ENCODE measurements at places on chromosomes 2 and 18.
A peak's percentile ranks its signal among the peaks of the same experiment; 100 is the strongest.

DNA sequence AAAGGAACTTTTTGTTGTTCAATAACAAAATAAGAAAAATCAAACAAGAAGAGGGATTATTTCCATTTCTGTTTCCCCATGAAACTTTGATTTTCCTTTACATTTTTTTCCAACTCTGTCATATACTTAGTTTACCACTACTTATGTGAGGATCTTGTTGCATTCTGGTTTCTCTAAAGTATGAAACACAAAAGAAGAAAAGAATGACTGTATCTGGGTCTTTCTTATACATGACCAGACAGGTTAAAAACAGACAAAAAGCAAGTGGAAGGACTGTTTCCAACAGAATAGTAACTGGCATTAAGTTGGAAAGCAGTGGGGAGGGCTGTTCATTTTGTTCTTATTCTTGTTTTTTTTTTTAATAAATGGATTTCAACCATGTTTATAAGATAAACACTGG, 1207.8 kb upstream of the FAM98A start:
- H3K27me3 ChIP-seq: no peaks in the 10 kb centered on the region
- DNase-seq: no peak
- H3K4me3 ChIP-seq: no peak overlapping the region
- H3K4me1 ChIP-seq: peaks cover 2% of the 10 kb centered on the region
- no peaks in the 10 kb centered on the region for H3K36me3 ChIP-seq
- H3K27ac ChIP-seq: no peak overlapping the region

GRCh38 chr2:175930504-175930903, 71.6 kb downstream of the LNPK start:
- no peak overlapping the region for H3K4me3 ChIP-seq
- no peak for DNase-seq
- H3K36me3 ChIP-seq: peaks cover 25% of the 10 kb centered on the region
- H3K27ac ChIP-seq: no peak overlapping the region
- no peaks in the 10 kb centered on the region for H3K4me1 ChIP-seq

DNA sequence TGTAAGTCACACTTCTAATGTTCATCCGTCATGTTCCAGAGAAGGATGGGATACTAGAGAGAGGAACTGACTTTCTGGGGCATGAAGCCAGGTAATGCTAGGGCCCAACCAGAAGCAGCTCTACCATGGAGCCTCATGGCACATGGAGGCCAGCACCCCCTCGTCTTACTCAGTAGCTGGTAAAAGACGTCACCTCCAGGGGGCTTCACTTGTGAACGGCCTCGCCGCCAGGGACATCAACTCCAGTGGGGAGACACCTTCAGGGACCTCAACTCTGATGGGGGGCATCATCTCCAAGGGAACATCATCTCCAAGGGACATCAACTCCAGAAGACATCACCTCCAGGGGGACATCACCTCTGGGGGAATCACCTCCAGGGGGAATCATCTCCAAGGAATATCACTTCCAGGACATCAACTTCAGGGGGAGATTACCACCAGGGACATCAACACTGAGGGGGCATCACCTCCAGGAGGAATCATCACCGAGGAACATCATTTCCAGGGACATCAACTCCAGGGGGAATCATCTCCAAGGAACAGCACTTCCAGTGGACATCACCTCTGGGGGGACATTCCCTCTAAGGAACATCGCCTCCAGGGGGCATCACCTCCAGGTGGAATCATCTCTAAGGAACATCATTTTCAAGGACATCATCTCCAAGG, 168.4 kb downstream of the NDUFA10 start:
- no peaks in the 10 kb centered on the region for H3K36me3 ChIP-seq
- no peak for DNase-seq
- no peak overlapping the region for H3K4me3 ChIP-seq
- H3K27me3 ChIP-seq: no peaks in the 10 kb centered on the region
- H3K27ac ChIP-seq: no peak overlapping the region

GRCh38 chr2:172769879-172770278, 34.2 kb downstream of the RAPGEF4 start:
- H3K4me3 ChIP-seq: no peak overlapping the region
- H3K27me3 ChIP-seq: peaks cover 3% of the 10 kb centered on the region
- DNase-seq: no peak
- no peaks in the 10 kb centered on the region for H3K36me3 ChIP-seq
- H3K4me1 ChIP-seq: no peaks in the 10 kb centered on the region

GRCh38 chr18:13070460-13070859, 79.3 kb downstream of the CEP192 start:
- no peak overlapping the region for H3K27ac ChIP-seq
- no peak for DNase-seq
- H3K36me3 ChIP-seq: peaks cover 98% of the 10 kb centered on the region
- no peaks in the 10 kb centered on the region for H3K4me1 ChIP-seq
- H3K4me3 ChIP-seq: no peak overlapping the region
- no peaks in the 10 kb centered on the region for H3K27me3 ChIP-seq

GRCh38 chr2:10709290-10709939, 12.0 kb upstream of the ATP6V1C2 start:
- DNase-seq: no peak
- no peaks in the 10 kb centered on the region for H3K27me3 ChIP-seq
- peaks cover 2% of the 10 kb centered on the region for H3K4me1 ChIP-seq
- H3K36me3 ChIP-seq: no peaks in the 10 kb centered on the region
- no peak overlapping the region for H3K27ac ChIP-seq
- H3K4me3 ChIP-seq: no peak overlapping the region

- no peak overlapping the region for H3K27ac ChIP-seq
- no peaks in the 10 kb centered on the region for H3K27me3 ChIP-seq
- DNase-seq: no peak
- no peak overlapping the region for H3K4me3 ChIP-seq
- H3K36me3 ChIP-seq: no peaks in the 10 kb centered on the region
- no peaks in the 10 kb centered on the region for H3K4me1 ChIP-seq
Observed at GRCh38 chr2:172712251-172712650, 23.4 kb upstream of the RAPGEF4 start.

DNA sequence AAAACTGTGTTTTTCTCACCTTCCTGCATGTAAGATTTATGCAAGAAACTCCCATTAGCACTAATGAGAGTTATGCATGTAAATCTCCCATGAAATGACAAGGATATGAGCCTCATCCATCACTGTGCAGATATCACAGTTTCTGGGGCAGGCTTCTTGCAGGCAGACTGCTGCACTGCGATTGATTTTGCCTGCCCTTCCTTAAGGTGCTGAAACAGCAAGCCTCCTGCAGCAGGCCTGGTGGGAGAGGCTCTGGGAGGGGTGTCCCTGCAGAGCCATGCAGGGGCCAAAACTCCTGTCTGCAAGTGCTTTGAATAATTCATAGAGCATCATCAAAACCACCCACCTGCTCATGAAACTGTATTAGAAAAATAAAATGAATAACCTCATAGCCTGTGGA, 285.9 kb downstream of the MYT1L start:
- H3K4me3 ChIP-seq: no peak overlapping the region
- H3K36me3 ChIP-seq: no peaks in the 10 kb centered on the region
- no peak overlapping the region for H3K27ac ChIP-seq
- DNase-seq: no peak

GRCh38 chr2:17877811-17878280, 621 bp upstream of the KCNS3 start:
- DNase-seq: peak; percentile 26
- H3K4me1 ChIP-seq: peaks cover 5% of the 10 kb centered on the region
- H3K36me3 ChIP-seq: no peaks in the 10 kb centered on the region
- H3K27ac ChIP-seq: no peak overlapping the region

DNA sequence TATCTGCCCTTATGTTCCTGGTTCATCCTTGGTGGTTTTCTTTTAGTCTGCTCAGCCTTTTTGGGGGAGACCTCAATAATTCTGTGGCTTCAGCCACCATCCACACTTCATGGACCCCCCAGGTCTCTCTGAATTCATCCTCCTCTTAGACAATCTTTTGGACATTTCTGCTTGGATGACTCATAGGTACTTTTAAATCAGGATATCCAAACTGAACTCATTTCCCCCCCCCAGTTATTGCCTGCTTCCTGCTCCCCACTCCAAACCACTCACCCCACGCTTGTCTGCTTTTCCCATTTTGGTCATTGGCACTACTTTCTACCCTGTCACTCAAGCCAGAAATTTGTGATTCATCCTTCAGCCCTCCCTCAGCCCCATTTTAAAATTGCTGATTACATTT, 78.5 kb downstream of the TANC1 start:
- H3K36me3 ChIP-seq: peaks cover 3% of the 10 kb centered on the region
- H3K4me3 ChIP-seq: no peak overlapping the region
- no peak overlapping the region for H3K27ac ChIP-seq
- DNase-seq: no peak
- no peaks in the 10 kb centered on the region for H3K4me1 ChIP-seq

- H3K27ac ChIP-seq: no peak overlapping the region
- H3K36me3 ChIP-seq: no peaks in the 10 kb centered on the region
Observed at GRCh38 chr2:34003795-34004194, 404.7 kb upstream of the FAM98A start.

DNA sequence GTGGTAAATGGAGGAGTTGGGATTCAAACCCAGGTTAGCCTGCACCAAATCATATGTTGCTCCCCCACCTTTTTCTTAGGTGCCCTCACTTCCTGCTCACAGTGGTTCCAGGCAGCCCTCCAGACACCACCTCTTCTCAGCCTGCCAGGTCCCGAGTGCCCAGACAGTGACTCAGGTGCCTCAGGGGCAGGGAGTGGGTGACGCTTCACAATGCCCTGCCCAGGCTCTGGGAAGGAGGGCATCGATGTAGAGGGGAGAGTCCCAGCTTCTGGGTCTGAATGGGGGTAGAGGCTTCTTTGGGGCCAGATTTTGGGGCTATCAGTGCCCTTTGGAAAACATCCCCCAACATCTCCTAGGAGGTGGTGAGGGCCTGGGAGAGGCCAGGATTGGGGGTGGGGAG, 5.2 kb upstream of the DNAJB2 start:
- no peak for DNase-seq
- H3K27me3 ChIP-seq: peaks cover 5% of the 10 kb centered on the region
- H3K4me1 ChIP-seq: peaks cover 15% of the 10 kb centered on the region
- no peak overlapping the region for H3K27ac ChIP-seq

DNA sequence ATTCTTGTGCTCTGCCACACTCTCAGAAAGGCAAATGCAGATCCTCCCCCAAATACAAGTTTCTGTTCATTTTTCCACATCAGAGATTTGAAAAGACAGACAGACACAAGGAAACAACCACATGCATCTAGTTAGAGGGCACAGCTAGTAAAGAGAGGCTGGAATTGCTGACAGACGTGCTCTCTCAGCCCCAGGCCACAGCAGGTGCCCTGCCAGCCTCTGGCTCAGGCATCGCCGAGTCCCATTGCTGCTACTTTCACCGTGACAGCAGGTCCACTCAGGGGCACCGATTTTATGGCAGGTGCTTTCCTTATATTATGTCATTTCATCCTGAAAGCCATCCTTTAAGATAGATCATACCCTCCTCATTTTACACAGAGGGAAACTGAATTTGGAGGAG, 507.5 kb downstream of the EIPR1 start:
- H3K27me3 ChIP-seq: no peaks in the 10 kb centered on the region
- H3K4me3 ChIP-seq: no peak overlapping the region
- no peaks in the 10 kb centered on the region for H3K36me3 ChIP-seq

DNA sequence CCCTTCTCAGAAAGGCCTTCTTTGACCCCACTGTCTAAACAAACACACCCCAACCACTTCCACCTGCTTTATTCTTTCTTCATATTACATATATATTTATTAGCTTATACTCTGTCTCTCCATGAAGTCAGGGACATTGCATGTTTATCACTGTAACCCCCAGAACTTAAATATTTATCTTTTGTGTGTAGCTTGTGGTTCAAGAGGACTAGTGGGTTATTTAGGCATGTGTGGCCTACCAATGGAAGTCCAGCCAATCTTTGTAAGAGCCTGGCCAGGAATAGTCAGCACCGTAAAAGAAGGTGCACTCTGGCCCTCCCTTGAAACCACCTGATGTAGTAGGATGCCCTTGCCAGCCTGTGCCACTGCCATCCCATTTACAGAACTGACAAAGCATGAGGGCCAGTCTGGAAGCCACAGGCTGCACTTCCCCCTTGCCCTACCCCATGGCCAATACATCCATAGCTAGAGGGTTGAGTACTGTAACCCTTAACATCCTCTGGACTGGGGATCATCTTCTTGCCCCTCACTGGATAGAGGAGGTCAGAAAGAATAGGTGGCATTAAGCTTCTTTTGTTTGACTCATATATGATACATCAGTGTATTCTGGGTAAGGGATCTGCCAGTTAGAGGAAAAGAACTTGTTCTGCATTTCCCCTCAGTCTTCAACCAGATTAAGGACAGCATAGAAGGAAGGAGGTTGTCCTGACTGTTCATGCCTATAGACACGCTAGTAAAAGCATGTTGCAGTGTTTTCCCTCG, 4.9 kb downstream of the NEMP2 start:
- H3K36me3 ChIP-seq: no peaks in the 10 kb centered on the region
- no peak overlapping the region for H3K4me3 ChIP-seq
- H3K27me3 ChIP-seq: no peaks in the 10 kb centered on the region

- DNase-seq: no peak
- H3K27ac ChIP-seq: no peak overlapping the region
- H3K4me3 ChIP-seq: no peak overlapping the region
- no peaks in the 10 kb centered on the region for H3K27me3 ChIP-seq
- H3K36me3 ChIP-seq: no peaks in the 10 kb centered on the region
- no peaks in the 10 kb centered on the region for H3K4me1 ChIP-seq
Observed at GRCh38 chr2:139064159-139064558, 284.0 kb upstream of the NXPH2 start.

- H3K27me3 ChIP-seq: no peaks in the 10 kb centered on the region
- no peaks in the 10 kb centered on the region for H3K4me1 ChIP-seq
- DNase-seq: peak; percentile 45
- H3K27ac ChIP-seq: no peak overlapping the region
Observed at GRCh38 chr2:42770288-42771131, 6.6 kb upstream of the OXER1 start.

- no peaks in the 10 kb centered on the region for H3K36me3 ChIP-seq
- DNase-seq: no peak
- H3K4me3 ChIP-seq: no peak overlapping the region
- peaks cover 20% of the 10 kb centered on the region for H3K4me1 ChIP-seq
Observed at GRCh38 chr2:217623281-217623912, 379.4 kb downstream of the TNS1 start.

- no peaks in the 10 kb centered on the region for H3K27me3 ChIP-seq
- no peak overlapping the region for H3K4me3 ChIP-seq
- no peak for DNase-seq
- H3K27ac ChIP-seq: no peak overlapping the region
Observed at GRCh38 chr18:57834616-57835015, 31.5 kb upstream of the ATP8B1 start.

GRCh38 chr2:201228271-201228911, 31.9 kb upstream of the CASP8 start:
- H3K27me3 ChIP-seq: no peaks in the 10 kb centered on the region
- H3K4me1 ChIP-seq: peaks cover 2% of the 10 kb centered on the region
- H3K27ac ChIP-seq: no peak overlapping the region
- no peaks in the 10 kb centered on the region for H3K36me3 ChIP-seq
- no peak overlapping the region for H3K4me3 ChIP-seq

All from neuronal stem cell (in vitro differentiated cells).